ENCODE measurements at places on chromosomes 12 and 14.

- DNase-seq, result no peak
Measured at GRCh38 chr14:32597771-32598170, 268.7 kb downstream of the AKAP6 start.

DNA sequence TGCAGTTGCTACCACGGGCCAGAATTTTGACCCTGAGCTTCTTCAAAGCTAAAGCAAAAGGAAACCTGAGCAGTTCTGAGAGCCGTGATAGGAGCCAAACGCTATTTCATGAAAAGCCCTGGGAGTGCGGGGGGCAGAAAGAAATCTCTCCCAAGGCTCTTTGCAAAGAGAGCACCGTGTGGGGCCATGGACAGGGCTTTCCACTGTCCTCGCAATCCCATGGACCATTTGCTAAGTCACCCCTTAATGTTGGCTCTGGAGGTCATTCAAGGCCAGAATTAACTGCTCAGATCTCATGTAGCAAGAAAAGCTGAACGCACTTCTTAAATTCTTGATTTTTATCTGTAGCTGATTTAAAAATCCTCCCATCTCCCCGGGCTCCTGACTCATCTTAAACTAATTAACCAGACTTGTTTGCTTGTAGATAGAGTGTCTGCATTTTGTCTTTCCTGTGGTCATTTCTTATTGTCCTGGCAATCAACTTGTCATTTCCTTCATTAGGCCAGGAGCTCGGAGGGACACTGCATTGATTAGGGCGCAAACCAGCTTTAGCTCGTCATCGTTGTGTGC, 24.8 kb downstream of the CLSTN3 start:
- no peak for DNase-seq

DNA sequence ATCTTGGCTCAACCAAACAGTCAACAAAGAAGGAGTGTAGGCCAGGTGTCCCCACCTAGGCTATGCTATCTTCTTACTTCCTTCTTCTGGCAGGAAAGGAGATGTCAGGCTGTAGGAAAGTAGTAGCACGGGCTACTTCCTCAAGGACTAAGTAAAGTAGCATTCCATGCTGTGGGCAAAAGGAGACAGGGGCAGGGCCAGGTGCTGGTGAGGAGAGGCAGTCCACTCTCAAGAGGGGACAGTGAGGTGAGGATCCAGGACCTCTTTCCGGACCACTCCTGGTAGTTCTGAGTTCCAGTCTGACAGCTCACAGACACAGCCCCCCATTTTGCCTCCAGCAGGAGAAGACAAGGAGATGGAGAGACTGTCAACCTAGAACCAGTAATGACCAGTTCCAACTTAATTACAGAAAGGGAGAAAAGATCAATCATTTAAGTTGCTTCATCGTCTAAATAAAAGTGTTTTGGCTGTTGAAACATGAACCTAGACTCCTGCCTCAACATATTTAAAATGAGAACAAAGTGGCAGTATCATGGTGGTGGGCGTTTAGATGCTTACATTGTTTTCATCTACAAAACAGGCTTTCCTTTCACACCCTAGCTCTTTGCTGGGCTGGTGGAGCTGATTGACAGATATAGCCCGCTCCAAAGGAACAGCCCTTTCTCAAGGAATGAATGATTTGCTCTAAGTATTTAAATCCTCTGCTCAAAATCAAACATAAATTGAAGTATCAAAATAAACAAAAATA, 5.1 kb upstream of the SSTR1 start:
- DNase-seq, result peak; percentile 17

DNA sequence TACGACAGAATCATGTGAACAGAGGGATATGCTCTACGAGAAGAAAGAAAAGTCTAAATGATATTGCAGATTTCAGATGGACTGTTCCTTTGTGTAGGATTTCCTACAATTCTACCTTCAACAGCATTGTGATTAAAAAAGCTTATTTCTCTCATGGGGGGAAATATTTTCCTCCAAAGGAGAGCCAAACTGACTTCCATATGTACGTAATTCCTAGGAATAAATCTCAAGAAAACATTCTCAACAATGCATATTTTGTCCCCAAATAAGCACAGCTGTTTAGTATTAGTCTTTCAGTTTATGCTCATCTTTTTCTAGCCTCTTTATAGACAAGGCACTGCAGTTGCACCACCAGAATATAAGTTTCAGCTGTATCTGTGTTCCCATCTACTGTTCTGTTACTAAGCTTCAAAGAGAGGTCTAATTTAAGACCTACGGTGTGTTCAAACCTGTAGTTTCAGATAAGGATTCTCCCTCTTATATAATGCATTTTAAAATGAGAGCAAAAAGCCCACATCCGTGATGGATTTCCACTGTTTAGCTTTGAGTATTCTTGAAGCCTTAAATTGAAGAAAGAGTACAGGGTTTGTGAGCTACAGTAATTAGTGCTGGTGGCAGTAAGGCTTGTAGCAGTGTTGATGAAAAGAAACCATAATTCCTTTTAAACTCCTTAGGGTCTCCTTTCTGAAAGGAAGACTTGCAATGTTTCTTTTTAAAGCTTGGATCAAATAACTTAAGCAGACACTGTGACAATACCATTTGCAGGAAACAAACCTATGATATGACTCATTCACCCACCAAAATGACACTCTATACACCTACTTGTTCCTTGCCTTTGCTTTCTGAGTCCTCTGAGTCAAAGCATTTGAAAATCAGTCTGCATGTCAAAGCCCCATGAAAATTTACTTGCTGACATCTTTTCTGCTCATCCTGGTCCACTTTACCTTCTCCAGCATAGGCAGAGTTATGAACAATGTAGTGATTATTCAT, 754.1 kb downstream of the NOVA1 start:
- no peak for DNase-seq

Data from NCI-H69 (cell line).